ENCODE measurements at places on chromosomes 2 and 18.

GRCh38 chr2:183349091-183349490, 224.8 kb downstream of the NUP35 start:
- H3K4me1 ChIP-seq, result no peaks in the 10 kb centered on the region
- no peaks in the 10 kb centered on the region for H3K36me3 ChIP-seq
- no peak for DNase-seq
- no peak overlapping the region for H3K27ac ChIP-seq
- no peak overlapping the region for H3K4me3 ChIP-seq
- no peaks in the 10 kb centered on the region for H3K27me3 ChIP-seq

DNA sequence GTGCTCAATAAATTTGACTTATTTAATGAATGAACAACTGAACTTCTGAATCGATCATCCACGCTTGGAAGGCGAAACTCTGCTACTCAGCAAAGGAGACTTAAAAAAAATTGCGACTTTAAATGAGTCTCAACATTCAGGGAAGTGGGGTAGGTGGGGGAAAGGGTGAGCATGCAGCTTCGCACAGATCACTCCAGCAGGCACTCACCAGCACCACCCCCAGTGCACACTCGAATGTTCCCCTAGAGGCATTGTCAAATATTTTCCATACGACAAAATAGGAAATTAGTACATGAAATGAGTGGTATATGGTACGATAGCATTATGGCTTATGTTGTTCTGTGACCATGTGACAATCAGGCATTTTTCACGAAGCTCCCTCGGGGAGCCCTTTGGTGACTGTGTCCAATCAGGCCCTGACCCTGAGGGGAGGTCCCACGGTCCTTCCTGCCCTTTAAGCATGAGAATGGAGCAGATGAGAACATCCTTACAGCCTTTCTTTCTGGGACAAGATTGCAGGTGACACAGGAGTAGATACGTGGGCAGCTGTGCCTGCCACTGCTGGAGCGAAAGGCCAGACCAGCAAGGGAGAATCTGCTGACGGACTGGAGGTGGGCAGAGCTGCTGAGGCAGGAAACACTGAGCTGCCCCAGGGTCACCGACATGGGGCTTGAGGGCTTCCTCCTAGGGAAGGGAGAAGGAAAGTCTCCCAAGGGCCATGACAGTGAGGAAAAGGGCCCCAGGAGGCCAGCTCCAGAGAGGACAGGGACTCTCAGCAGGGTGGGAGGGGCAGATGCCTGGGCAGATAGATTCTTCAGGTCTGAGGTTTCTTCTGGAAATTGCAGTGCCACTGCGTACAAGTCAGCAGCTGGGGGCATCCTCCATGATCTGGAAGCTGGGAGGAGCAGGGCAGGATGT, 101.3 kb upstream of the ID2 start:
- peaks cover 33% of the 10 kb centered on the region for H3K4me1 ChIP-seq
- no peak overlapping the region for H3K27ac ChIP-seq
- no peak for DNase-seq
- H3K4me3 ChIP-seq, result no peak overlapping the region

DNA sequence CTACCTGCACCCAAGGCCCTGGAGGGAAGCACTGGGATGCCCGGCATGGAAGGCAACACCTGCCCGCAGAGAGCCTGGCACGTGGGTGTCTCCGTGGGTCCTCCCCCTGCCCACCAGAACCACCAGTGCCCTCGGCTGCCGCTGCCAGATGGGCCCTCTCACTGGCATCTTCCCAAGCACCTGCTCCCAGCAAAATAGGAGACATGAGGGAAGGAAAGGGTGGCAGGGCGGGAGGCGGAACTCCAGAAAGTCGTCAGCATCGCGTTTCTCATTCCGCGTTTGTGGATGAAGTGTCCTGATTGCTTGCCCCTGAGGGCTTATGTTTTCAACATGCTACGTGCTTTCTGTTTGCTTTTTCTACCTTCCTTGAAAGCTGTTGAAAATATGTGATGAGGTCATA, 8.8 kb upstream of the SNTG2 start:
- no peaks in the 10 kb centered on the region for H3K36me3 ChIP-seq
- DNase-seq, result no peak
- no peaks in the 10 kb centered on the region for H3K27me3 ChIP-seq

- no peak overlapping the region for H3K4me3 ChIP-seq
- H3K36me3 ChIP-seq, result no peaks in the 10 kb centered on the region
- no peaks in the 10 kb centered on the region for H3K4me1 ChIP-seq
Measured at GRCh38 chr2:232957657-232958090, 55.4 kb downstream of the NGEF start.

DNA sequence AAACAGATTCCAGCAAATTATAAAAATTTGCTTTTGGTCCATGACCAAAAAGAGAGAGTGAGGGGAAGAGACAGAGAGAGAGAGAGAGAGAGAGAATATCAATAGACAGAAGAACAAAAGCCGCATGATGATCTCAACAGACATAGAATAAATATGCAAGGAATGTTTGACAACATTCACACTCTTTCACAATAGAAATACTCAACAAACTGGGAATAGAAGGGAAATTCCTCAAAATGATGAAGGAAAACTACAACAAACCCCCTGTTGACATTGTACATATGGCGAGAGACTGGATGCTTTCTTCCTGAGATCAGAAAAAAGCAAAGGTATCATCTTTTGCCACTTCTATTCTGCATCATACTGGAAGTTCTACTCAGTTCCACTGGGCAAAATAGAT, 309.7 kb downstream of the RAD51AP2 start:
- no peaks in the 10 kb centered on the region for H3K4me1 ChIP-seq
- H3K4me3 ChIP-seq, result no peak overlapping the region
- no peak overlapping the region for H3K27ac ChIP-seq
- no peaks in the 10 kb centered on the region for H3K27me3 ChIP-seq
- DNase-seq, result no peak

DNA sequence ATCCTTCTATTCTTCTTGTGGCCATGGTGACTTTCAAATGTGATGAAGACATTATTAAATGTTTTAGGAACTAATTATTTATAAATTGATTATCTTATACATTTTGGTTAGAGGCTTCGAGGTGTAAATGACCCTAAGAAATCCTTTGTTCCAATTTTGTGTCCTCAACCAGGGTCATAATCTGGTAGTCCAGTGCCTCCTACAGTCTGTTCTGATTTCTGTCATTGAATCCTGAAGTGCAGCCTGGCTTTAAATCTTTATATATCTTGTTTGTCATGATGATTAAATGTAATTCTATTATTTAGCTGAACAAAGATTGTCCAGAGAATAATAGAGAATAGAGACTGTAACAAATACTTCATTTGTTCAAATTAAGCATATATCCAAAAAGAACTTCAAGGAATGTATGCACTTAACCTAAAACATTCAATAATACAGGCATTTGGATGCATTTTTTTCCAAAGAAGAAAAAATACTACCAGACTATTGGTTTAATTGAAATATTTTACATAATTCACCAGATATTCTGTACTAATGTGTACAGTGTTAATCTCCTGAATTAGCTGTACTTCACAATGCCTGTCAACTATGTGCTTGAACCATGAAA, 89.8 kb downstream of the PRPF40A start:
- DNase-seq, result no peak
- no peak overlapping the region for H3K4me3 ChIP-seq
- H3K27ac ChIP-seq, result no peak overlapping the region

- peaks cover 4% of the 10 kb centered on the region for H3K27me3 ChIP-seq
- H3K36me3 ChIP-seq, result no peaks in the 10 kb centered on the region
- no peak for DNase-seq
- H3K4me3 ChIP-seq, result peak overlapping the region; percentile 15
- no peak overlapping the region for H3K27ac ChIP-seq
Measured at GRCh38 chr2:134705861-134706586, 12.8 kb downstream of the TMEM163 start.

GRCh38 chr18:50706199-50706598, 113.6 kb downstream of the MRO start:
- H3K4me3 ChIP-seq, result no peak overlapping the region
- H3K27me3 ChIP-seq, result no peaks in the 10 kb centered on the region
- H3K36me3 ChIP-seq, result no peaks in the 10 kb centered on the region
- no peak for DNase-seq
- no peaks in the 10 kb centered on the region for H3K4me1 ChIP-seq

- H3K27me3 ChIP-seq, result peaks cover 4% of the 10 kb centered on the region
- no peak for DNase-seq
- H3K4me3 ChIP-seq, result no peak overlapping the region
- H3K4me1 ChIP-seq, result peaks cover 6% of the 10 kb centered on the region
Measured at GRCh38 chr2:237480556-237480955, 6.5 kb upstream of the MLPH start.

- H3K4me3 ChIP-seq, result no peak overlapping the region
- no peak for DNase-seq
- peak overlapping the region; percentile 4 for H3K27ac ChIP-seq
- H3K4me1 ChIP-seq, result peaks cover 12% of the 10 kb centered on the region
- no peaks in the 10 kb centered on the region for H3K27me3 ChIP-seq
- H3K36me3 ChIP-seq, result peaks cover 35% of the 10 kb centered on the region
Measured at GRCh38 chr2:229856413-229856812, 65.4 kb downstream of the TRIP12 start.

DNA sequence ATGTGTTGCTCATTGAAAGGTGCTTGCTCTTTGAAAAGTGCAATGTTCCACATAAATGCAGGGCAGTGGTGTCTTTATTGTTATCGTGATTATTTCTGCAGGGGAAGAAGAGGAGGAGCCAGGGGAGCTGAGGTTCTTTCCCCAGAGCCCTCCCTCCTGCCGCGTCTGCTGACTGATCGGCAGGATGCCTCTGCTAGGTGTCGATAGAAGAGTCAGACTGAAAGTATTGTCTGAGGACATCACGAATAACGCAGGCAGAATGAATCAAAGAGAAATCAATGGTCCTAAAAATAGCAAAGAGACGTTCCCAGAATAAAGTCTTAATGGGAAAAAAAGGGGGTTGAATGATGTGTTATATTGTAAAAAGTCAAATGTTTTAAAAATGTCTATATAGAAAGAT, 47.4 kb upstream of the SIX3 start:
- DNase-seq, result no peak
- H3K36me3 ChIP-seq, result no peaks in the 10 kb centered on the region

GRCh38 chr2:129849559-129850160, 129.8 kb upstream of the RAB6C start:
- H3K4me3 ChIP-seq, result no peak overlapping the region
- H3K4me1 ChIP-seq, result no peaks in the 10 kb centered on the region
- H3K27ac ChIP-seq, result no peak overlapping the region
- H3K36me3 ChIP-seq, result no peaks in the 10 kb centered on the region
- DNase-seq, result no peak
- H3K27me3 ChIP-seq, result peaks cover 4% of the 10 kb centered on the region

GRCh38 chr2:61266632-61267505, 104.9 kb downstream of the C2orf74 start:
- H3K27me3 ChIP-seq, result no peaks in the 10 kb centered on the region
- no peaks in the 10 kb centered on the region for H3K4me1 ChIP-seq
- no peak overlapping the region for H3K27ac ChIP-seq

All from CD4-positive, alpha-beta T cell (primary cell).